ENCODE measurements at places on chromosomes 5 and 9.

- no peak for DNase-seq
Measured at GRCh38 chr5:174799121-174799520, 74.7 kb downstream of the MSX2 start.

- no peak for DNase-seq
Measured at GRCh38 chr5:128395073-128395472, 143.0 kb downstream of the FBN2 start.

DNA sequence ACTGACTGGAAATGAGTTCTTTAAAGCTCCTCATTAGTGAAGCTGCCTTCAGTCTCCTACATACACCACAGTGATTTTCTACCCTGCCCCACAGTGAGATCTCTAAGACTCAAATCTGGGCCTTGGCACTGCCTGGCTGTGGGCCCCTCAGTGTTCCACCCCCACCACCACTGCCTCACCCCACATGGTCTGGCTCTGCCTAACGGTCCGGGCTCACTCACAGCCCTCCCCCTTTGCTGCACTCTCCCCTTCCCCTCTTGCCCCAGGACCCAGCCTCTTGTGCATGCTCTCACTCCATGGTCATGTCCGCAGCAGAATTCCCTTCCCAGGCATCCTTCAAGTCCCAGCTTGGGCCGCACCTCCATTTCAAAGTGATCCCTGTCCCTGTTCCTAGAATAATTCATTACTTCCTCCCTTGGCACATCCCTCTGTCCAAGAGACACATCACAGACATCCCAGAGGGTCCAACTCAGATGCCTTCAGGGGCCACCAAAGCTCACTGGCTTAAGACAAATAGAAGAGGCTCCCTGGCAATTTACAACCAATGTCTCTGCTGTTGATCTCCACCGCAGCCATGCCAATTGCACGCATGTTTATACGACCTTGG lies 56.7 kb downstream of the HRH2 start:
- DNase-seq: no peak

GRCh38 chr9:36572515-36573418 lies at the start of gene MELK:
Gene MELK (plus strand): TSS chr9:36572895. CDS start chr9:36581682, 8,787 bp downstream.
- peak; percentile 40 for DNase-seq

DNA sequence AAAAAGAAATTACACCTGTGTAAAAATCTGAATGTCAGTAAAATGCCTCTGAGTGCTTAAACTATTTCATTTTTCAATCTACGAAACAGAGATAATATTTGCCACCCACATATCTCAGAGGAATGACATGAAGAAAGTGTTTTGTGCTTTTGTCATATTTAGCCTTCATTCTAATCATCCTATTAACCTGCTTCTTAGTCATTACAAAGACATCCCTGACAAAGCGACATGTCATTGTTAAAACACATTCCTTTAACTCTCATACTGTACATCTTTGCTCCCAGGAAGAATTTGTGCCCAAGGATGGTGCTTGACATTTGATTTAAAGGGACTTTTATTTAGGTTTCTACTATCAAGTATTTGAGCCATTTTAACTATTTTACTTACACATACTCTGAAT lies 275.9 kb downstream of the DMRTA1 start:
- peak; percentile 16 for DNase-seq

DNA sequence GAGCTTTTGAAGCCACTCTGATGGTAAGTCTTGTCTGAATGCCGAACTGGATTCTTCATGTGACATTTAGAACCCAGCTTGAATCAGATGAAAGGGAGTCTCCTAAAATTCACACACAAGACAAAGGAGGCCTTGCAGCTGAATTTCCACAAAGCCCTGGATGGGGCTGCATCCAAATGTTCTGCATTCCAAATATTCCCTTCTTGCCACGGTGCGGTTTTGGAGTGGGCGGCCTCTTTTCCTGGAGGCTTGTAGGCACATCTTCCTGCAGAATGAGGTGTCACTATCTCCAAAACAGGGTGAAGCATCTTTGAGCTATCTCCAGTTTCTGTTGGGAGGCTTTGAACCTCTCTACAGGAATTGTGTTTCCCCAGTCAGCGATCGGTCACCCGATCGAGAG lies 342.7 kb downstream of the ARHGEF28 start:
- DNase-seq: no peak

DNA sequence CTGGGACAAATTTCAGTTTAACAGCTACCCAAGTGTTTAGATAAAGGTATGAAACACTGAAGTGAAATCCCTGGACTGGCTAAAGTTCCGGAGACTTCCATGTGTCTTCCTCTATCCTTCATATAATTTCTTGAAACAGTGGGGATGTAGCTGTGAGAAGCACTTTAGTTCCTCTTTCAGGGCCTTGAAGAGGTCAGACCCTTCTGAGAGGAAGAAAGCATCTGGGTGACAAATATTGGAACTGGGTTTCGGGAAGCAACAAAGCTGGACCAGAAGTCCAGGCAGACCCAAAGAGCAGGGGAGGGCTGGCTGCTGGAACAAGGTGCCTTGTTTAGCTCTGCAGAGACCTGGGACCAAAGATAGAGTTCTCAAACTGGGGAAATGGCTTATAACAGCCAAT lies 75.4 kb upstream of the ZFAND5 start:
- no peak for DNase-seq

- no peak for DNase-seq
Measured at GRCh38 chr5:35420200-35420599, 189.9 kb upstream of the PRLR start.

DNA sequence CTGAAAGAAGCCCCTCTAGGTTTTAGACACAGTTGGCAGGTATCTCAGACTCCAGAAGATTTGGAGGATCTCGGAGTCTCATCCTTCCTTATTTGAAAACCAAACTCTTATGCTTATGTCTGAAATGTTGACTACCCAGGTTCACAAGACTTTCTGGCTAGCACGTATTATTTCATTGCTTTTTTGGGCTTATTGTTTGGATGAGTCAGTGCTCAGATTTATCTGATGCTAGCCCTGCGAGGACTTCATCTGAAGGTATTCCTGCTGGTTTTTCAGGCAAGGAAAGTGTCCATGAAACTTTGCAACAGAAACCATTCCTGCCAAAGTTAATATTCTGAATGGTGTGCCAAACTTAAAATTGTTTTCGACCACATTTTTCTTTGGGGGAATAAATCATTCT lies 8.5 kb downstream of the OSTF1 start:
- no peak for DNase-seq

DNA sequence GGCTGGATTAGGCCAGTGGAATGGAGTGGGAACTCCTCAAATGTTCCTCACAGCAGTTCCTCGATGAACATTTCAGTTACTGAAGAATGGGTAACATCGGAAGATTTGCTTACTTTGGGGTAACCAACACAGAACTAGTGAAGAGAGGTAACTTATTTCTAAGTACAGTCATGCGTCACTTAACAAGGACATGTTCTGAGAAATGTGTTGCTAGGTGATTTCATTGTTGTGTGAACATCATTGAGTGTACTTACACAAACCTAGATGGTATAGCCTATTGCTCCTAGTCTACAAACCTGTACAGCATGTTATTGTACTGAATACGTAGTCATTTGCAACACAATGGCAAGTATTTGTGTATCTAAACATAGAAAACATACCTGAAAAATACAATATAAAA lies 228.3 kb downstream of the MAST4 start:
- no peak for DNase-seq

DNA sequence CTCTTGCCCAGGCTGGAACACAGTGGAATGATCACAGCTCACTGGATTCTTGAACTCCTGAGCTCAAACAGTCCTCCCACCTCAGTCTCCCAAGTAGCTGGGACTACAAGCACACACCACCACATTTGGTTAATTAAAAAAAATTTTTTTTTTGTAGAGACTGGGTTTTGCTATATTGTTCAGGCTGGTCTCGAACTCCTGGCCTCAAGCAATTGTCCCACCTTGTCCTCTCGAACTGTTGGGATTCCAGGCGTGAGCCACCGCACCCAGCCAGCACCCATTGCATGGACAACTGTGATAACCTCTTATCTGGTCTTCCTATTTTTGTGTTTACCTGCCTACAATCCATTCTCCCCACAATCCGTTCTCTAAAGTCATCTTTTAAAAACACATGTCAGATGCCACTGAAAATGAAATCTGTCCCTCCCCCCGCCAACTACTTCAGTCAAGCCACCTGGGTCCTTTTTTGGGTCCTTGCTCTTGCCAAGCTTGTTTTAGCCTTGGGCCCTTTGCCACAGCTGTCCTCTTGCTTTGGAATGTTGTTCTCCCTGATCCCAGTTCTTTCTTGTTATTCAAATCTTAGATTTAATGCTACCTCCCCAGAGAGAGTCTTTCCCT lies 250.5 kb downstream of the PIK3R1 start:
- DNase-seq: no peak

DNA sequence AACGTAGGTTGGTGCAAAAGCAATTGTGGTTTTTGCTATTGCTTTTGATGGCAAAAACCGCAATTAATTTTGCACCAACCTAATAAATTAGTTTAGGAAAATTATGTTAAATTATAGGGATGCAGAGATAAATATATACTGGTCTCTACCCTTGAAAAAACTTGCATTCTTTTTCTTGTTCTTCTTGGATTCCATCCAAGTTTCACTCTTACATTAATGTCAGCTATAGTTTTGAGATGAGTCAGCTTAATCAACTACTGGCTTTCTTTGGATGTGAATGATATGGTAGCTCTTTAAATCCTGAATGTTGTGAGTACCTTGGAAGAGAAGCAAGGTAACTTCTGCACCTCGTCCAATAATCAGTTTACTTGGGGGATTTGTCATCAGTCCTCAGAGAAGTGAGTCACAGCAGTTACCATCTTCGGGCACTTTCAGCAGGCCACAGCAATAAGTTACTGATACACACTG lies 549.0 kb upstream of the ZNF608 start:
- peak; percentile 95 for DNase-seq

GRCh38 chr9:94554078-94554438 lies 825 bp upstream of the PCAT7 start:
- no peak for DNase-seq

DNA sequence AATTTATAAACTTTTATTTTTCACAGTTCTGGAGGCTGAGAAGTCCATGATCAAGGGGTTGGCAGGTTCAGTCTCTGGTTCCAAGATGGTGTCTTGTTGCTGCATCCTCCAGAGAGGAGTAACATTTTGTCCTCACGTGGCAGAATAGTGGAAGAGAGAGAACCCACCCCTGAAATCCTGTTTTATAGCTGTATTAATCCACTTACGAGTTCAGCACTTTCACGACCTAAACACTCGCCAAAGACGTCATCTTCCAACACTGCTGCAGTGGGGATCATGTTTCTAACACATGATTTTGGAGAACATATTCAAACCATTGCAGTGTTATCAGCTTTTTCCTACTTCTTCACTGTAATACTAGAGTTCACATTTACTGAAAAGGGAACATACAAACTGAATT lies 233.0 kb upstream of the ATP10B start:
- no peak for DNase-seq

- no peak for DNase-seq
Measured at GRCh38 chr5:69032009-69032408, 61.8 kb upstream of the SLC30A5 start.

- DNase-seq: no peak
Measured at GRCh38 chr9:8332871-8333270, 533.3 kb upstream of the DMAC1 start.

- no peak for DNase-seq
Measured at GRCh38 chr9:120926397-120926928, at the start of gene TRAF1. Gene TRAF1 (minus strand): TSS chr9:120926796. CDS start chr9:120926075, 721 bp downstream.

DNA sequence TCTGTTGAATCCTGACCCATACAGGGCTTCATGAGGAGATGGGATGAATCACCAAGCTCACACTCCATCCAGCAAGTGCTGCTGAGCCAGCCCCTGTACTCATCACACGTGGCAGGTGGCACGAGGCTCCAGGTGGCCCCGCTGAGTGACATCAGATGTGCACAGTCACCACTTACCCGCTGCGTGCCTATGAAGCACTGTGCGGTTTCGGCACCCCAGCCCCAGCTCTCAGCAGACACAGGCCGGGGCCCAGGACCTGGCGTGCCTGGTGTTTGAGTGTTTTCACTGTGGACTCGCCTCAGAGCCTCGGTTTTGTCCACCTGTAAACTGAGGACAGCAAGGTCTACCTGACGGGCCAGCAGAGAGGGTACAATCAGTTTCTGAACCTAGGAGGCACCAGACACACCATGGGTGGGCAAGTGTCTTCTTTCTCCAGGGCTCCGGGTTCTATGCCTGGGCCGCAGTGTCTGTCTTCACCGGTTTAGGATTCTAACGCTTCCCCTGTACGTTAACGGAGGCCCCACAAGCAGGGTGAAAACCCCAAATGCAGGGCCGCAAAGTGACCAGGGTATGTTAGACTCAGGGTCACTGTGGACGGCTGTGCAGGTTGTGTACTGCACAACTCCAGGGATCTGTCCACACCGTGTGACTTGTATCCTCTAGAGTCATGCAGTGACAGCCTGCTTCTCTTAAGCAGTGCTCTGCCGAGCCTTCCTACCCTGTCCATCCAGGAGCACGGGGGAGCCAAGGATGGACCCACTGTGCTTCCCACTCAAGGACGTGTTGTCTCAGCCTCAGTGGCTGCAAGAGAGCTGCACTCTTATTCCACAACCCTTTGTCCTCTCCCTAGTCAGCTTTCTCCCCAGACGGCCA lies 44.3 kb upstream of the COL5A1 start:
- DNase-seq: peak; percentile 93

- no peak for DNase-seq
Measured at GRCh38 chr9:135297456-135298075, 182.0 kb upstream of the PPP1R26 start.

- no peak for DNase-seq
Measured at GRCh38 chr5:133110709-133111108, 58.9 kb downstream of the HSPA4 start.

- DNase-seq: peak; percentile 91
Measured at GRCh38 chr5:130316971-130317680, 412.9 kb downstream of the CHSY3 start.

DNA sequence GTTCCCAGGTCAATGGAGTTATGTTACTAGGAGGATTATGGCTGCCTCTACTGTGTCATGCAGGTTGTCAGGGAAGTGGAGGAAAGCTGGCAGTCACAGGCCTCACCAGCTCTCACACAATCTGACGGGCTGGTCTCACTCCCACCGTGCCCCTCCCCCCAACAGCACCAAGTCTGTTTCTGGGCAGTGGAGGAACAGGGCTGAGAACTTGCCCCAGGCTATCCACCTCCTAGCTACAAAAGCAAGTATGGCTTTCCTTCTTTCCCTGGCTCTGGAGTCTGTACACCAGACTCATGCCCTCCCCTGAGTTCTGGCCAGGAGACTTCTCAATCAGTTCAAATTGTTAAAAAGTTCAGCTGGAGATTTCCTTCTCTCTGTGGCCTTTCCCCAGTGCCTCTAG lies 25.7 kb upstream of the RIOK2 start:
- no peak for DNase-seq

GRCh38 chr5:150317048-150318003 lies 14.6 kb upstream of the ARSI start:
- DNase-seq: peak; percentile 100
